ENCODE measurements at places on chromosomes 7 and 10.
A peak's percentile ranks its signal among the peaks of the same experiment; 100 is the strongest.

GRCh38 chr7:129774359-129774758 is 162.8 kb downstream of the NRF1 start:
- DNase-seq, result no peak

- DNase-seq, result no peak
These were observed at the start of gene C10orf71 for GRCh38 chr10:49298983-49299815. Gene C10orf71 (plus strand): TSS chr10:49299170. CDS start chr10:49322546, 23,376 bp downstream.

DNA sequence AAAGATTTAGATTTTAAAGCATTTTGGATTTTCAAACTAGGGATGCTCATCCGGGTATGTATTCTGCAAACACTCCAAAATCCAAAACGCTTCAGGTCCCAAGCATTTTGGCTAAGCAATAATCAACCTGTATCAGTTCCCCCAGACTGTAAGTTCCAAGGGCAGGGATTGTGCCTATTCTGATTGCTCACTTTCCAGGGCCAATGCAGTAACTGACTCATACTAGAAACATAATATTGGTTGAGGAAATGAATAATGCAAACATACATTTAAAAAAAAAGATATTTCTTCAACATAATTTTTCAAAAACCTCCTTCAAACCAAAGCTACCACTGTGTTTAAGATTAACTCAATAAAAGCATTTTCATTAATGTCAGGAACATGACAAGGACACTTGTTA is 69.5 kb downstream of the HIBADH start:
- no peak for DNase-seq

GRCh38 chr7:128022631-128023532 is 8.4 kb downstream of the LRRC4 start:
- no peak for DNase-seq

GRCh38 chr10:5609952-5610616 is 56.3 kb downstream of the ASB13 start:
- DNase-seq, result peak; percentile 33

- no peak for DNase-seq
These were observed 19.7 kb downstream of the ESYT2 start for GRCh38 chr7:158809596-158809995.

DNA sequence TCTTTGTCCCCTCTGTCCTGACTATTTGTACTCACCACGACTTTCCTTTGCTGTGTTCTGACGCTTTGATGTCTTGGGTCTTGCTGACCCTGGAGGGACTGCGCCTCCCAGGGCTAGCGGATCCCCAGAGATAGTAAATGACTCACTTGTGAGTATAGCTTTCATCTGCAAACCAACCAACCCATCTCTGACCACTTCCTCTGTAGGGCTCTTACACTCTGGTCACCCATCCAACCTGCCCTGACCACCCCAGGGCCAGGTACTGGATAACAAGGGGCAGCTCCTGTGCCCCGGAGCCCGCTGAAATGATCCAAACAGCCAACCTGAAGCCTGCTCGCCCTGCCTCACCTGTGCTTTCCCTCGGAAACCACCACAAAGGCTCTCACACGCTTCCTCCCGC is 125.2 kb upstream of the CARD11 start:
- DNase-seq, result no peak

GRCh38 chr10:35568483-35569015 is 36.6 kb upstream of the GJD4 start:
- no peak for DNase-seq

DNA sequence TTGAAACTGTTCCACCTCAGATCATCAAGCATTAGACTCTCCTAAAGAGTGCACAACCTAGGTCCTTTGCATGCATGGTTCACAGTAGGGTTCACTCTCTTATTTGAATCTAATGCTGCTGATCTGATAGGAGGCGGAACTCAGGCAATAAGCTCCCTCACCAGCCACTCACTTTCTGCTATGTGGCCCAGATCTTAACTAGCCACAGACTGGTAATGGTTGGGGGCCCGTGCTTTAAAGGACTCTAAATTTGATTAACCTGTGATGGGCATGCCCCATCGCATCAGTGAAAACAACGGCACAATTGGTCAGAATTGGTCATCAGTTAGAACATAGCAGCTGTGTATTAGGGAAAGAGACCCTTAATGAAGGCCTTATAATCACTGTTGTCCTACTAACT is 753.7 kb upstream of the SORCS1 start:
- no peak for DNase-seq

- no peak for DNase-seq
These were observed 77.3 kb downstream of the FAM13C start for GRCh38 chr10:59285073-59285472.

DNA sequence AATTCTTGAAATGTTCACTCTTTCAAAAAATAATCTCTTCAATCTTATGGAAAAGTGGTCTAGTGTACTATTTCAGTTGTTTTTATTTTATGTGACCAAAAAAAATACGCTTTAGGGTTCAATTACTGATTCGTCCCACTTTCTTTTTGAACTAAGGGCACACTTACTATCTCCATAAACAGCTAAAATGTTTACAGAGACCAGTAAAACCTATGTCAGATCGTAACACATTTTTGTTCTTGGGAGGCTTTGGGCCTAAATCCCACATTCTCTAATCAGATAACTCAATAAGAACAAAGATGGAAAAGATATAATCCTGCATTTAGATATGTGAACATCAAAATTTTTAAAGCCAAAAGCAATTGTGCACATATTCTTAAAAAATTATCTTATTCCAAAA is 29.8 kb upstream of the EPC1 start:
- DNase-seq, result peak; percentile 10

DNA sequence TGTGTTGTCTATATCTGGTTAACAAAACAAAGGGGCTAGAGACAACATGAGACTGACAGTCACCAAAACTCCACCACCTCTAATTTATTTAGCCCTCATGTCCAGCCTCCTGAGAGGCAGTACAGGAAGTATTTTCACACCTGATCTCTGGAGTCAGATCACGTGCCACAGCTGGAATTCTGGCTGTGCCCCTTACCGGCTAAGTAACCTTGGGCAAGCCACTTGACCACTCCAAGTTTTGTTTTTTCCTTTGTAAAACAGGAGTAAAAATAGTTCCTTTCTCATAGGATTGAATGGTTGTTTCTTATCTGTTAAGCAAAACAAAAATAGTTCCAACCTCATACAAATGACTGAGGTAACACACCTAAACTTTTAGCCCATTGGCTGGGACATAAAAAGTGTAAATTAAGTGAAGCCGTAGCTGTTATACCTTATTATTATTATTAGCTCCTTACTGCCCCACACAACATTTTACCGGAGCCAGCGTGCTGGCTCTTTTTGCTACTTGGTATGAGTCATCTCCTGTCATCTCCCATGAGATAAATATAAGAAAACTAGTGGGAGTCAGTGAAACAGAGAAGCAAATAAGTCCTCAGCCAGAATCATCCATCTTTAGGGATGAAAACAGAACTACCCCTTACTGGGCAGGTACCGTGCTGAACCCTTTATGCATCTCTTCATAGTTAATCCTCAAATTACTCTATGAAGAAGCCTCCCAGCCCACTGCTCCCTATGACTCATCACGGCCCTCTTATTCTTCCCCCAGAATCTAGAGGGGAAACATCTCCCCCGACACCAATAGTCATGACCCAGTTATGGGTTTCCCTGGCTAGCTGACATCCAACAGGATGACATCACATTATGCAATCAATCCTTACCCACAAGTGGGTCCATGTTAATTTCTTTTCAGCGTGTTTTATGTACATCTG is 44.9 kb downstream of the PPP1R3C start:
- peak; percentile 49 for DNase-seq

DNA sequence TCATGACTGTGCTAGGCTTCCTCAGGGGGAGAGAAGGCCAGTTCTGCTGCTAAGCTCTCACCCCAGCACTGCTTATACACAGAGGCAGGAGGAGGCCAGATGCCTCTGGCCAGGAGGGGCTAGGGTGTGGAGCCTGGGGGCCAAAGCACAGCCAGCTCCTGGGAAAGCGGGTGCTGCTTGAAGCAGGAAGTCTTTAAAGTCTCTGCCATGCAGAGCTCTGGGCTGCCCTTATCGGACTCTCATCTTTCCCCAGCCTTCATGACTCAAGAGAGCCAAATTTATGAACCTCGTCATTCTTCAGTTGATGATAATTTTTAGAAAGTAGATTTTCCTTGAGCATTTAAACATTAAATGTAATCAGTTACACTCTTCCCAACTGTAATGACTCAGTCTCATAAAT is 11.2 kb upstream of the TSPAN14 start:
- no peak for DNase-seq

- DNase-seq, result no peak
These were observed 40.9 kb upstream of the WDR11 start for GRCh38 chr10:120810298-120810697.

GRCh38 chr7:130667593-130668257 is 823 bp downstream of the COPG2 start:
- DNase-seq, result peak; percentile 17

DNA sequence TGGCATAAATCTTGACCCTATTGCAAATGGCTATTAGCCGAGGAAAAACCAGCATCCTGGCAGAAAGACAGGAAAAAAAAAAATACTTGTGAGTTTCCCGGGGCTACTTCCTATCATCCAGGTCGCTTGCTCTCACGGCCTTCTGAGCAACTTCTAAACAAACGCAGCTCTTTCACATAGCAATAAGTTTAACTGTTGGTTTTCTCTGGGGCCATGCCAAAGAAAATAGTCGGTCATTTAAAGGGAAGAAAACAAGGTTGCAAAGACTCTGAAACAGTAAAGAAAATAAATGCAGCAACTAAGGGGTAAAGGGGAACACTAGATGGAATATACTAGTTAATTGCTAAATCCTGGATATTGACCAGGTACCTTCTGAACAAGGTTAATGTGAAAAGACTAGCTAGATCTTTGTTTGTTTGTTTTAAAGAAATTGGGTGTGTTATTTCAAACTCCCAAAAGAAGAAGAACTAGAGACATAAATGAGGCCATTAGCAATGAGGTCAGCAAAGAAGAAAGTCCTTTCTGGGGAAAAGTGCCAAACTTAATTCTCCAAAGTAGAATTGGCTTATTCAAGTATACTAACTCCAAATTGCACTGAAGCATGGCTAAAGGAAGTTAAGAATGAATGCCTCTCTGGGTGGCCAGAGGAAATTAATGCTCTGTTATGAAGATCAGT is 54.2 kb downstream of the SLC39A12 start:
- no peak for DNase-seq

GRCh38 chr10:42801135-42801534 is 18.5 kb downstream of the BMS1 start:
- DNase-seq, result no peak

- DNase-seq, result no peak
These were observed 11.8 kb upstream of the COBL start for GRCh38 chr7:51328351-51328801.

DNA sequence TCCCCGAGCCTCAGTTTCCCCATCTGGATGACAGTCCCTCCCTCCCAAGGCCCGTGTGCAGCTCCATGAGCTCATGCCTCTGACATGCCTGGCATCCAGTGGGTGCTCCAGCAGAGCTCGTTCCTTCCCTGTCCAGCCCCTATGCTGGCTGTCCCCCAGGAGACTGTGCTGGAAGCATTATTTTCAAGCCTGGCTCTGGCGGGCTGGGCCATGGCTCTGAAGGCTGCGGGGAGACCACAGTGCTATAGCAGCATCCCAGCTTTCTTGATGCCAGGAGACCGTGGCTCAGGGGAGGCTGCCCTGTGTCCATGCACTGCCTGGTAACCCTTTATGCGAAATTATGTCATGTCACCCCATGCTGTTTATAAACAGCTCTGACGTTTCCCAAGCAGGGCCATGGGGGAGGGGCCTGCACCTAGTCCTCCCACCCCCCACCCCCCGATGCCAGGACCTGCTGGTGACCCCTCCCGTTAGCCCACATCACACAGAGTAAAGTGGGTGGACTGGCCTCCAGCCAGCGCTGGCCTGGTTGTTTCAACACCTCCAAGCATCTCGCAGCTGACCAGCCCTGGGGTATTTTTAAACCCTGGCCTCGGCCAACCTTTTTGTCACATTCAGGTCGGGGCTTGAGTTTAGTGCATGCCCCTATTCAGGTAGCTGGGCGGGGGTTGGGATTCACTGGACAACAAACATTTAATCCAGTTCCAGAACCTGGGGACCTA is 105.9 kb upstream of the ZNF716 start:
- no peak for DNase-seq

DNA sequence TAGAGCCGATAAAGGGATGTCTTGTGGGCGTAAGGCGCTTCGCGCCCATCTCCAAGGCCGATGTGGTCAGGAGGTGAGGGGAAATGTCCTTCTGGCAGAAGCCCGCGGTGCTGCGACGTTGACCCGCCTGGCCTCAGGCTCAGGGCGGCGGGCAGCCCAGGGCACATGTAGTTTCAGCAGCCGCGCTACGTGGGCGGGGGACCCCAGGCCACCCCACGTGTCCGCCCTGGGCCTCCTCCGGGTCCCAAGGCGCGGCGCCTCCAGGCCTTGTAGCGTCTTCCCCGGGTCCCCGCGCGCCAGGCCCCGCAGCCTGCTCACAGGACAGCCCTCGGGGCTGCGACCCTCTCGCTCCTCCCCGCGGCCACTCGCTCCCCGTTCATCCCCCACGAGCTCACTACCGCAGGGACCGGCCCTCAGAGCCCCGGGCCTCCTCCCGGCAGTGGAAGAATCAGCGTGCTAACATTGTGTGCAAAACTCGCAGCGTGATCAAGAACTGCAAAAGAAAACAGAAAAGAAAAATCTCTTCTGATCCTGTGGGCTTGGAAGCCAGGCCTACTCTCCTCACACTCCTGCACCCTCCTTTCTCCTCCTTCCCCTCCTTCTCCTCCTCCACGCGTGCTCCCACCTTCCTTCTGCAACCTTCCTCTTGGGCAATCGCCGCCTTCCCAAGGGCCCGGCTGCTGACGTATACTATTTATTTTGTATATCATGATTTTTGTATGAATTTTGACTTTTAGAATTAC is 4.4 kb upstream of the TBX20 start:
- no peak for DNase-seq

DNA sequence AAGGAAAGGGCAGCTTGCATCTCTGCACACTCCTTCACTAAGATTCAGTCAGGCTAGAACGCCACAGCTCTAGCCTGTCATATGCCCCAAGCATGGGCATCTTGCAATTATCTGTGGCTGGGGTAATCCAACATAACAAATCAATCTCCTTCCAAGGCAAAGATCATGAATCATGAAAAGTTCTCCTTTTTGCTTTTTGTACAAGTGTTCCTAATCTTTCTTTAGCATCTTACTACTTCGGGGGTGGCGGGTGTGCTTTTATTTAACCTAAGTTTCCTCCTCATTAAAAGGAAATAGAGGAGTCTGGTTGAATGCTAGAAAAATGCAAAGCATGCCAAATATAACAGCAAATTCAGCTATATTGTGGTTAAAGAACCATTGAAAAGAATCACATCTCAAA is 43.5 kb upstream of the NKX2-3 start:
- no peak for DNase-seq

GRCh38 chr10:73875139-73875475 is 752 bp upstream of the CAMK2G start:
- no peak for DNase-seq
